RWPE1 (cell line): ENCODE measurements at places on chromosomes 6 and 20.

- no peak for DNase-seq
These were observed 273.8 kb upstream of the AGPAT4 start for GRCh38 chr6:161547617-161548016.

GRCh38 chr6:151747896-151748295 is 59.6 kb upstream of the ESR1 start:
- no peak for DNase-seq

DNA sequence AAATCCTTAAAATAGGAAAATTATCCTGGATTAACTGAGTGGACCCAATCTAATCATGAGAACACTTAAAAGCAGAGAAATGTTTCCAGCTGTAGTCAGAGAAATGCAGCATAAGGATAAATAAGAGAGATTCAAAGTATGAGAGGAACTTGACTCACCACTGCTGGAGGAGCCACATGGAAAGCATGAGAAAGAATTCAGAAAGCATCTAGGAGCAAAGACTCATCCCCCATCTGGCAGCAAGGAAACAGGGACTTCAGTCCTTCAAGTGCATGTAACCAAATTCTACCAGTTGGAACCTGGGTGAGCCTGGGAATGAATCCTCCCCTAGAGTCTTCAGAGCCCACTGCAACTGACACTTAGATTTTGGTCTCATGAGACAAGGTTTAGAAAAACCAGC is 33.7 kb downstream of the RNF146 start:
- DNase-seq, result no peak

- no peak for DNase-seq
These were observed 10.1 kb upstream of the SSR1 start for GRCh38 chr6:7323074-7323473.

DNA sequence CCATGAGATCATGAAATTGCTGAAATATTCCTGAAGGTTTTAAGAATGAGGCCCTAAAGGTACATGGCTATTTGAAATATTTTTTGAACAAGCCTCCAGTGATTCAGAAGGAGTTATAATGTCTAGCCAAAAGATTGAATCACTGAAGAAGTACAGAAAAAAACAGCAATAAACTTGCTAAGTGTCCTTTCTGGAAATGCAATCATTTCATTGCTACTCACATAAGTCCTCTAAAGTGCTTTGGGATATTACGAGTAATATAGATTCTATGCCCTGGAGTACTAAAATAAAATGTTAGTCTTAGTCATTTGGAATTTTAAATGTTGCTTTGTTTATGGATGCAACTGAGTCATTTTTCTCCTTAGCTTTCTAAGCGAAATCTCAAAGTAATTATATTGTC is 32.7 kb downstream of the CENPW start:
- no peak for DNase-seq

- DNase-seq, result peak; percentile 75
These were observed 2.0 kb downstream of the SPAG4 start for GRCh38 chr20:35617397-35618262.

- DNase-seq, result no peak
These were observed 76.6 kb downstream of the DZANK1 start for GRCh38 chr20:18390201-18390600.

- DNase-seq, result peak; percentile 30
These were observed 99.2 kb upstream of the TMEM181 start for GRCh38 chr6:158460602-158461169.

GRCh38 chr6:168637834-168638233 is 196.8 kb downstream of the SMOC2 start:
- peak; percentile 60 for DNase-seq

DNA sequence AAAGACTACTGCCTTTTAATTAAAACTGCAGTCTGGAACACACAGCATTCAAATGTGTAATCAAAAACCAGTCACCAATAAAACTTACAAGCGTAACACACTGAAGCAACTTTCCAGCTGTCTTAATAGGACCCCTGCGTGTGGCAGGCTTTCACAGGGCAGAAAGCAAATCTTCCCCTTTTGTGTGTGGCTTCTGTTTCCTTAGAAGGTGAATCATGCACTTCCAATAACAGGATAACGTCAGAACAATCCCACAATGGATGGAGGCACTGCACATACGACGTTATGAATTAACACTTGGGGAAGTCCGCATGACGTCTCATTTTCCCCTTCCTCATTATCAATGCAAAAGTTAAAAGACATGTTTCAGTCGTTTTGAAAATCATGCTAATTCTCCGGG is 44.8 kb downstream of the INSM1 start:
- no peak for DNase-seq
